Thoracic aorta (tissue), 2 donors: ENCODE measurements at places on chromosomes 13 and 19.

GRCh38 chr19:54462047-54462654 is 1.4 kb downstream of the LENG9 start:
- no peak for DNase-seq

GRCh38 chr13:95698047-95698749 is 21.3 kb downstream of the DNAJC3 start:
- no peak for DNase-seq

DNA sequence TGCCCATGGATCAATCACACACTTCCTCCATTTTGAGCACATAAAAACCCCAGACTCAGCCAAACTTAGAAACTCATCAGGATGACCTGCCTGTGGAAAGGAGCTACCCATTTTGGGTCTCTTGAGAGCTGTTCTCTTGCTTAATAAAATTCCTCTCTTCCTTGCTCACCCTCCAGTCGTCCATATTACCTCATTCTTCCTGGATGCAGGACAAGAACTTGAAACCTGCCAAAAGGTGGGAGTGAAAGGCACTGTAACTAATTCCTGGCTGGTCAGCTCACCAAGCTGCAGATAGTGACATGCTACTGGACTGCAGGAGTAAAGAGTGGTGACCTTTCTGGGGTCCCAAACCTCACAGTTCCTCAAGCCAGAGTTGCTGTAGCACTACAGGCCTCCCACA is 20.2 kb downstream of the LIG4 start:
- no peak for DNase-seq

GRCh38 chr19:56477429-56478338 is 539 bp upstream of the ZNF667 start:
- peak; percentile 46 for DNase-seq

DNA sequence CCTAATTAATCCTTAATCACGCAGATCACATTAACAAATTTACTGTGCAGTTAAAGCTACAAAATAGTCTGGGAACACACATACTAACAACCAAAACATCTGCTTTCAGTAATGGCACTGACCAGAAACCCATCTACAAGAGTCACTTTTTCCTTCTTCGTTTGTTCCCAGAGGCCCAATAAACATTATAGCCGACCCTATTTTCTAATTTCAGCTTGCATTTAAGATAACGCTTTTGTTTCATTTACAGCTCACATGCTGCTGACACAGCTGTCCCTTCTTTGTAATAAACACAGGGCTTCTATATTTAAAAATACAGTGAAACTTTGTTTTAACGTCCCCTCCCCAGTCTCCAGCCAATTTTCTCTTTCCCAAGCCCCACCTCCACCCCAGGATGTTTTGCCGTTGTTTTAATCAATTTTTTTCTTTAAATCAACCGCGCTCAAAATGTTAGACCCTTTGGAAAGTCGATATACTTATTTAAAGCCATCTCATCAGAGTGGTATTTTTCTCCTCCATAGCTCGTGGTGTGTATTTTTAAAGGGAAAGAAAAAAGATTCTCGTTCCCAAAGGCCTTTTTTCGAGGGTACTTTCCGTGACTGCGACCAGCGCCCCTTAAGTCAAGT is 1.7 kb upstream of the WBP4 start:
- no peak for DNase-seq

DNA sequence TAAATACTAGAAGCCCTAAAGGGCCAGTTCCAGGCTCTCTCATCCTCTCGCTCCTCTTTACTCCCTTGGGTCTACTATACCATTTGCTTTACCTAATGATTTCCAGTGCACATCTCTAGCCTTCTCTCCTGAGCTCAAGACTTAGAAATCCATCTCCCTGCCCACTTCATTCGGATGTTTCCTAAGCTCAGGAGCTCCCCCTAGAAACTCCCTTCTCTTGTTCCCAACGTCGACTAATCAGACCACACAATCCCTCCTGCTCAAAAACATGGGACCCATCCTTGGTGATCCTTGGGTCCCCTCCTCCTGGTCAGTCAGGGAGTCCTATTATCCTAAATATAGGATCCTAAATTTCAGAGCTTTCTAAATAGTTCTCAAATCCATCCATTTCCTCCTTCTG is 21.1 kb upstream of the STK24 start:
- DNase-seq: no peak

DNA sequence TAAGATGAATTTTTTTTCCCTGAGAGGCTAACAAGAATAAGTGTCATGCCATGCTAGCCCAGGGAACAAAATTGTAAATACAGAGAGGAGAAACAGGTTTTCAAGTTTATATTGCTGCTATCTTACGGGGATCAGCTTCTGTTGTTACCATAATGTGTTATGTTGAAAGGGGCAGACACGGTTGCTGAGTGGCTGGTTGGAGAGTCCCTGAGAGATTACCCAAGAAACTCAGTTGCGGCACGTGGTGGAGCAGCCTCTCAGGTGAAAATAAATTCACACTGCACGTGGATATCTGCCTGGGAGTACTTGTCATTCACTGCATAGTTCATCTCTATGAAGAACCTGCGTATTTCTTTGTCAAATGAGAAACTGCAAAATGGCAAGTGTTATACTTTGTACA is 293.6 kb downstream of the TDRD3 start:
- no peak for DNase-seq

DNA sequence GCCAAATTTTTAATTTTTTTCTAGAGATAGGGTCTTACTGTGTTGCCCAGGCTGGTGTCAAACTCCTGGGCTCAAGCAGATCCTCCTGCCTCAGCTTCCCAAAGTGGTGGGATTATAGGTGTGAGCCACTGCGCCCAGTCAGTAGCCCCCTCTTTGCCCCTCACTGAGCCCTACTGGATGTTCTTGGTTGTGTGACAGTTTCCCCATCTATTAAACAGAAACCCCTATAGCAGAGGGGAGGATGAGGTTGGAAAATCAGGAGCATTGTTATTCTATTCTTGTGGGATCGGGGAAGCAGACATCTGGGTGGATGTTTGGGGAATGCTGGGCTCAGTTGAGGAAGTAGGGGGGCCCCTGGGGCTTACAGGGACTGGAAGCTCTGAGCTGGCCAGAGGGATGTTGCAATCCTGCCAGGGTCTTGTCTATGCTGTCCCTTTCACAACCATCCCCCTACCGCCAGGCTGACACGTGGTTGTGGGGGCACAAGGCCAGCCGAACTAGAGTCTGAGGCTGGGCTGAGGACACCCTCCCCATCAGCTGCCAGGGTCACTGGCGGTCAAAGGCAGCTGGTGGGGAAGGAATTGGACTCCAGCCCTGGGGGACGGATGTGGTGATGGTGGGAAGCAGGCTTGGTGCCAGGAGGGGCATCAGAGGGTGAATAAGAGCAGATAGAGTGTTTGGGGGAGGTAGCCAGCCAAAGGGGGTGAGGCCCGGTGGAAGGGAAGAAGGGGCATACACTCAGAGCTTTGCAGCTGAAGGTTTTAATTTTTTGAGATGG is 10.9 kb downstream of the APOC1 start:
- DNase-seq: no peak

DNA sequence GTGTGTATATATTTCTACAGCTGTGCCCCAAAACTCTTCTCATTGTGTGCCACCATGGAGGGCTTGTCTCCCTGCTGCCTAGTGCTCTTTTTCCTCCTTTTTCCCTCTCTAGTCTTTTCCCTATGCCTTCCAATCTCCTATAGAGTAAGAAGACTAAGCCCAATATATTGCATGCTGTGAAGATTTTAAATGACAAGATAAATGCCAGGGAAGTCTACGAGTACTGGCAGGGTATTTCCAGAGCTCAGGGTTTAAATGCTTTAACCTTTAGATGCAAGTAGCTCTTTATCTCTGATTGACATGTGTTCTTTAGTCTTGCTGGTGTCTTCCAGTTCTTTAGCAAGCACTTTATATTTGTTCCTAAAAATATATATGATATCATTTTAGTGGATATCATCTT is 200.7 kb downstream of the SLITRK1 start:
- DNase-seq: no peak

DNA sequence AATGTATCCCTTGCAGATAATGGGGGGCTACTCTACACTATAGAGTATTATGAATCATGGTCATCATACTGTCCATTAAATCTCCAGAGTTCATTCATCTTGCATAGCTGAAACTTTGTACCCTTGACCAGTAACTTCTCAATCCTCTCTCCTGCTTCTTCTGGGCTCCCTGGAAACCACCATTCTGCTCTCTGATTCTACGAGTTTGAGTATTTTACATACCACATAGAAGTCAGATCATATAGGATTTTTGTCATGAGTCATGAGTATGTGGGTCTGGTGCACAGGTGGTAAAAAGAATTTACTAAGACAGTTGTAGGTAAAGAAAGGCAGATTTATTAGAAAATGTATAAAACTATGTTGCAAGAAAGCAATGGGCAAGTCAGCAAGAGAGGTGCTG is 41.9 kb downstream of the WTIP start:
- DNase-seq: no peak

DNA sequence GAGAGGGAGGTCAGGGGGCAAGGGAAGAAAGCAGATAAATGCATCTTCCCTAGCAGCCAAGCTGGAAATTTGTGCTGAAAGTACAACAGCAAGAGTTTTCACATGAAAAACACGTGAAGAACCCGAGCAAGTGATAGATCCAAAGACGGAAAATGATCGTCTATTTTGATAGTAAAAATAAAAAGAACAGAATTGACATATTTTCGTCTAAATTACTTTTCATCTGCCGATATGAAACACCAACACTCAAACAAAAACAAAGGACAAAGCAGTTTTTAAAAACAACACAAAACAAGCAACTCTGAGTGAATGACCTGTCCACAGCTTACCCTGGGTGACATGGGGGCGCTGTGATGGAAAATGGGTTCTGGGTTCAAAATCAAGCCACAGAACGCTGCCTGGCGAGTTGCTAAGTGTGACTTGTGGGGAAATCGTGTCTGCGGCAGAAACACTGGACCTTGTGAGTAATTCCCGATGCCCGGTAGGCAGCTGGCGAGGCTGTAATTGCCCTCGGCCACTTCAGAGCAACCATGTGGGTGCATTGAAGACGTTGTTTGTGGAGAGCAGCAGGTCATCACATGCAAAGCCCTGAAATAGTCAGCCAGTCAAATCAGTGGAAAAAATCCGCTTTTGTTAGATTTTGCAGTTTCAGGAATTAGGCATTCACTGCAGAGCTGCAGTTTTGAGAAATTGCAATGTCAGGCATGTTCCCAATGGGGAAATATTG is 7.4 kb downstream of the SOX1 start:
- DNase-seq: no peak

- DNase-seq: no peak
Observed at GRCh38 chr19:45471931-45472562, 4.3 kb downstream of the FOSB start.

- peak; percentile 1 for DNase-seq
Observed at GRCh38 chr13:113971471-113972231, 2.2 kb downstream of the C13orf46 start.

GRCh38 chr19:6693681-6694080 is 23.7 kb upstream of the TNFSF14 start:
- DNase-seq: no peak

DNA sequence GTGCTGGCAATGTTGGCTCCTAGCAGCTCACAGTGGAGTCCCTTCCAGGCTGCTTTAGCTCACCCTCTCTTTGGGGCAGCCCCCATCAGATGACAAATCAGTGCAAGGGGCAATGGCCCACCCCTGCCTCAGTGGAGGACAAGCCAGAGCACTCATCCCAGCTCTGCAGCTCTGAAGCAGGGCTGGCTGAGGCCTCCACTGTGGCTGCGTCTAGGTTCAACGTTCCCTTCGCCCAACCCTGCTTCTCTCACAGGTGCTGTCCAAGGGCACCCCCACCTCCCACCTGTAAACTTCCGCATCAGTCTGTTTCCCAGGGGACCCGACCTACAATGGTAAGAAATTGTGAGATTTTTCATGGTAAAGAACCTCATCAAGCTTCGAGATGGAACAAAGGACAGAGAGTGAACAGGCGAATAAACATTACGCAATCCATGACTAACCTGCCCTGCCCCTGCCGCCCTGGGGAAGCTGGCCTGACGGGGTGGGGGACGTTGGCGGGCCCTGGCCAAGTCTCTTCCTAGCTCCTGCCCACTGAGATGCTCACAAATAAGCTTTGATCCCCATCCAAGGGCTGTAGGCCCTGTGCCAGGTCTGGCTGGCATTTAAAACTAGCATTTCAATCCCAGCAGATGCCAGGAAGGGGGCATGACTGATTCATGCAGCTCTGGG is 40.5 kb downstream of the DZIP1 start:
- no peak for DNase-seq

DNA sequence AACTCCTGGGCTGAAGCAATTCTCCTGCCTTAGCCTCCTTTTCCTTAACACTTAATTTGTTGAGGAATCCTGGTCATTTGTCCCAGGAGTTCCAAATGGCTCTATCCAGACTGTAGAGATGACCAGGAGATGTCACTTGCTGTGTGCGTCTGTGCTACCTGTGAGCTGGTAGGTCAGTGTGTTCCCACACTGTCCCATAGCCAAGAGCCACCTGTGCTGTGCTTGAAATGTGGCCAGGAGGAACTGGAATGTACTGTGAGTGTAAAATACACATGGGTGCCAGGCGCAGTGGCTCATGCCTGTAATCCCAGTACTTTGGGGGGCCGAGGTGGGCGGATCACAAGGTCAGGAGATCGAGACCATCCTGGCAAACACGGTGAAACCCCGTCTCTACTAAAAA is 29.4 kb upstream of the KDM4B start:
- DNase-seq: no peak

DNA sequence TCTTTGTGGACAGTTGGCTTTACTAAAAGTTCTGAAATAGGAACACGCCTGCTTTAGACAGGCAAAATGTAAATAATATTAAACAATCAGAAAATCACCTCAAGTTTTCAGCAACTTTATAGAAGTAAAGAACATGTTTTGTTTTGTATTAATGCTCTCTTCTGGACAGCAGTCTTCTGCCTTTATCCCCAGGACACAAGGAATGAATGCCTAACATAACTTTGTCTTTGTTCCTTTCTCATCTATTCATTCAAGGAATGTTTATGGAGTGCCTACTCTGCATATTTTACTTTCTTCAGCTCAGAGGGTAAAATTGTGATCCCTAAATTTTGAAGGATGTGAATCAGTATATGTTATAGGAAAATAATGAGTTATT is 325.4 kb downstream of the FOXO1 start:
- DNase-seq: no peak

DNA sequence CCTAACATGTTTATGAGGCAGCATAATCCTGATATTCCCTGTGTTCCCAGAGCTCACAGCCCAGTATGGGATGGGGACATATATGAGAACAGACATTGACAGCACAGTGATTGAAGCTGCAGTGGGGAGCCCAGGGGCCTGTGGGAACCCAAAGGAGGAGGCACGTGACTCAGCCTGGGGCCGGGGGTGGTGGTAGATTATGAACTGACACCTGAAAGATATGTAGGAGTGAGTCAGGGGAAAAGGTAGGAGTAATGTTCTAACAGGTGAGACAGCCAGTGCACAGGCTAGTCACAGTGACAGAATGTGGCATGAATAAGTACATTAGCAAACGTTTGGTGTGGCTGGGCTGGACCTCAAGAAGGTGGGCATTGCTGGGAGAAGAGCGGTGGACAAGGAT is 29.0 kb downstream of the CKM start:
- DNase-seq: no peak

- DNase-seq: no peak
Observed at GRCh38 chr19:7636317-7636690, 606 bp upstream of the STXBP2 start.

- DNase-seq: no peak
Observed at GRCh38 chr13:25440061-25440460, 68.3 kb downstream of the ATP8A2 start.

GRCh38 chr13:37382146-37382545 is 216.4 kb downstream of the POSTN start:
- DNase-seq: no peak
